ENCODE measurements at places on chromosomes 13 and 19.

DNA sequence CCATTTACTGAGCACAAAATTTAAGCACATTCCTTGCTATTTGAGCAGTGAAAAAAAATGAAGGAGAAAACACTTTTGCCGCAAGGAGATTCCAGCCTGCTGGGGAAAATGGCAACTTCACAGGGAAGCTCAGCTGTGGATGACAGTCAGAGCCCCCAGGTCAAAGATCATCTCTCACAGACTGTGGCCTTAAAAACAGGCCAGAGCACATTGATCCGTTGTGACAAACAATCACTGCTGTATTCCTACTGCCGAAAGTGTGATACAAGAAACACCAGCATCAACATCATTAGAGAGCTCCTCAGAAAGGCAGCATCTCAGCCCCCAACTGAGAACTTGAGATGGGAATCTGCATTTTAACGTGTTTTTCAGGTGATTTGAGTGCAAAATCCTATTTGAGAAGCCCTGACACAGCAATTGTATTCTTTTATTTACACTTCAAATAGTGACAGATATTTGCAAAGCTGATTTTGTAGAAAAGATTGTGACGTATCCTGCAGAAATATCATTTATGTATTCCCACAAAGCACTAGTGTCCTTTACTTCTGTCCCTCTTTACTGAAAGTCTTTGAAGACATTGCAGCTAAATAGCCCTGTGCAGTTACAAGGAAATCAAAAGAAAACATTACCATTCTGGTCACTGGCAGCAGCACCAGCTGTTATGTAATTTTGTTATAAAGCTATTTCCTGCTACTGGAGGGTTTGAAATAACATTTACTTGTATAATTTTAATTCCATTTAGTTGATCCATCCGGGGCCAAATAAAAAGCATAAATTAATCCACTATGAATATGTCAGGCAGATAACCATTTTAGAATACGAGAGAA lies 652.0 kb downstream of the LIG4 start:
- DNase-seq, result no peak

DNA sequence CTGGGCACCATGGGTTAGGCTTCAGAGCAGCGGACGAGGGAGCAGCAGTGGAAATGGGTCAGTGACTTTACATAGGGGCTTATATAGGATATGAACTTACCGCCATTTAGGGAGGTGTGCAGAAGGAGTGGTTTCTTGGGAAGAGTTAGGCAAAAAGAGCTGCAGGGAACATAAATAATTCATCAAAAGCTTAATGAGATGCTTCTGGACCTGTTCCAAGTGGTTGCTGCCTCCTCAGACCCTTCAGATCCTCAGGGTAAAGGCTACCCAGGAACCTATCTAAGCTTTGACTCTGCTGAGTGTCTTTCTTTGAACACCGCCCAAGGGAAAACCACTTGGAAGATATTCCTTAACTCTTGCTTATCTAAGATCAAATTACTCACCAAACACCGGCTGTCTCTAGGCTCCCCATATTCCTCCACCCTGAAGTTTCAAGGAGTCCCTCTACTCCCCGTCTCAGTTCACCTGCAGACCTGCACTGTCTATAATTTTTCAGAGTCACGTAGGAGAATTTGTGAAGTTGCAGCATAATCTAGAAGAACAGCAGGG lies at the start of gene IGFL4:
TSS of gene IGFL4 (minus strand) at position 51 of the 549 bp plus-strand sequence. CDS start at position 11, 40 bp downstream.
- no peak for DNase-seq

DNA sequence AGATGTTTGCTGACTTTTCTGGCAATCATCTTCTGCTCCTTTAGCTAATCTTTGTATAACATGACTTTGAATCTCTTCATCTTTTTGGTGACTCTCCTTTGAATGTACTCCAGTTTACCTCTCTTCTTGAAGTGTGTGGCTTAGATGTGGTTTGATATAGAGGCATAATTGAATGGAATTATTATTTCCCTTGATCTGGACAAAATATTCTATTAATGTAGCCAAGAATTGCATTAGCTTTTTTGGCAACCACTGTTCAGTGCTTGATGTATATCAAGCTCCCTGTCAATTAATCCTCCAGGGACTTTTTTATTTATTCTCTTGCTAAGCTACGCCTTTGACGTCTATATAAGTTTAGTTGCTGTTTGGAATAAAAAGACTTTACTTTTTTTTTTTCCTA lies 490.8 kb downstream of the PCDH20 start:
- DNase-seq, result no peak

GRCh38 chr19:12939975-12940423 lies 1.6 kb downstream of the CALR start:
- DNase-seq, result no peak

- DNase-seq, result no peak
These were observed 56.1 kb downstream of the DOCK9 start for GRCh38 chr13:98921786-98922185.

DNA sequence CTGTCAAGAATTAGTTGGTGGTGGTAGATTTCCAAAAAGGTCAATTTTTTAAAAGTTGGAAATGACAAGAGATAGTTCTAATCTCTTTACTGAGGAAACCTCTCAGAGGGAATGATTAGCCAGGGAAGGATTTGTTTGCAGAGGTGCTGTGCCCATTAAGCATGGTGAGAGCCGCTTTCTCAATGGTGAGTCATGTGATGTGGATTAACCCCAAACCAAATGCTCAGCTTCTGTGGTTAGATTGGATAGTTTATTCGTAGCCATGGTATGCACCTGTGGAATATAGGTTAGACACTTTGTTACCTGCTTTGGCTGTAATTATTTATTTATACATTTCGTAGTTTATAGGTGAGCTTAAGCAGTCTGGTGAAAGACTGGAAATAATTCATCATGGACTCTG lies 7.1 kb downstream of the HNRNPM start:
- DNase-seq, result no peak

DNA sequence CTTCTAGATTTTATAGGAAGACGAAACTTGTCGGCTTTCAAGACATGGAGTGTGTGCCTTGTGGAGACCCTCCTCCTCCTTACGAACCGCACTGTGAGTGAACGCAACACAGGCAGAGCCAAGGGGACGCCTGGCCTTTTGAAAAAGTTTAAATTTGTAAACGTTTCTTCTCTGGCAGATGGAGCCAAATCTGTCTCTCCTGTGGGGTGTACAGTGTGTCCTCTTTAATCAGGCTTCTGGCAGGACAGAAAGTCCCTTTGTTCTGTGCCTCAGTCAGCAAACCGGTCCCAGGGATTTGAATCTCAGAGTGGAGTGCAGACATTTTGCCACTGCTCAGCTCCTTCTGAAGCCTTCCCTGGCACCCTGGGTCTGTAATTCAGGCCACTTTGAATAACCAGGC lies 56.5 kb downstream of the TNFRSF19 start:
- no peak for DNase-seq

GRCh38 chr19:48419158-48419920 lies 25.9 kb downstream of the GRIN2D start:
- DNase-seq, result peak; percentile 67

GRCh38 chr19:47493378-47494210 lies 9.6 kb upstream of the KPTN start:
- DNase-seq, result no peak

DNA sequence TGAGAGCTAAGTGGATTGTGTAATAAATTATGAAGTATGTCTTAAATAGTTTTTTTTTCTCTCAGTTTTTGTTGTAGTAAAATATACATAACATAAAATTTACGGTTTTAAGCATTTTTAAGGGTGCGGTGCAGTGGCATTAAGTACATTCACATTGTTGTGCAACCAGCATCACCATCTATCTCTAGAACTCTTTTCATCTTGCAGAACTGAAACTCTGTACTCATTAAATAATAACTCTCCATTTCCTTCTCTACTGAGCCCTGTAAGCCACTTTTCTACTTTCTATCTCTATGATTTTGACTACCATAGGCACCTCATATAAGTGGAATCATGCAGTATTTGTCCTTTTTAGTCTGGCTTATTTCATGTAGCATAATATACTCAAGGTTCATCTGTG lies 87.1 kb downstream of the GJA3 start:
- DNase-seq, result no peak

All from DND-41 (cell line).